PC-9 (cell line): ENCODE measurements at places on chromosomes 3 and 15. TPM values are rescaled to one million over a fixed set of nuclear protein-coding genes. Genes with fewer than 3 reads are reported as not detected.
A peak's percentile ranks its signal among the peaks of the same experiment; 100 is the strongest.

GRCh38 chr3:196517919-196518318 is 2.8 kb upstream of the SMCO1 start:
- no peaks in the 10 kb centered on the region for H3K27me3 ChIP-seq
- H3K4me3 ChIP-seq = no peak overlapping the region
- peaks cover 8% of the 10 kb centered on the region for H3K4me1 ChIP-seq

HIGD2B gene
- total RNA-seq = 0.35 TPM in 1 of 2 replicates, not detected in the other

DNA sequence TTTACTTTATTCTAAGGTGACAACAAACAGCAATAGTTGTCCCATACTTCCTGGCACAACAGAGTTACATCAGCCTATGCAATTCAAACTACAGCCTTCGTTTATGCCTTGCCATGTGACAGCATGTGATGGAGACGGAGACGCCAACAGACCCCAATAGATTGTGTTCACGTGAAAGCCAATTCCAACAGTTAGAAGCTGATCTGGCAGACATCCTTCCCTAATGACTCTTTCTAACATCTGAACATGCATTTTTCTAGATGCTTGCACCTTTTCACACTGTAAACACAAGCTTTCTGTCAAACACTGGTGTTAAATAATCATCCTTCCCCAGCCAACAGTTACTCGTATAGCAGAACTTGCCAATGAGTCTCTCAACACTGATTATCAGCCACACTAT is 694.4 kb upstream of the ALCAM start:
- no peaks in the 10 kb centered on the region for H3K27me3 ChIP-seq
- H3K4me3 ChIP-seq = no peak overlapping the region
- no peak overlapping the region for H3K27ac ChIP-seq
- H3K36me3 ChIP-seq = no peaks in the 10 kb centered on the region
- no peaks in the 10 kb centered on the region for H3K4me1 ChIP-seq

SH2D7 gene
- not detected in 2 replicates for total RNA-seq

MAP3K13 gene
- 42.2 and 65.5 TPM in 2 replicates for total RNA-seq

ACTC1 gene
- not detected in 2 replicates for total RNA-seq

C3orf85 gene
- total RNA-seq = not detected in 2 replicates

PLA2G4D gene
- 0.90 and 1.4 TPM in 2 replicates for total RNA-seq

DNA sequence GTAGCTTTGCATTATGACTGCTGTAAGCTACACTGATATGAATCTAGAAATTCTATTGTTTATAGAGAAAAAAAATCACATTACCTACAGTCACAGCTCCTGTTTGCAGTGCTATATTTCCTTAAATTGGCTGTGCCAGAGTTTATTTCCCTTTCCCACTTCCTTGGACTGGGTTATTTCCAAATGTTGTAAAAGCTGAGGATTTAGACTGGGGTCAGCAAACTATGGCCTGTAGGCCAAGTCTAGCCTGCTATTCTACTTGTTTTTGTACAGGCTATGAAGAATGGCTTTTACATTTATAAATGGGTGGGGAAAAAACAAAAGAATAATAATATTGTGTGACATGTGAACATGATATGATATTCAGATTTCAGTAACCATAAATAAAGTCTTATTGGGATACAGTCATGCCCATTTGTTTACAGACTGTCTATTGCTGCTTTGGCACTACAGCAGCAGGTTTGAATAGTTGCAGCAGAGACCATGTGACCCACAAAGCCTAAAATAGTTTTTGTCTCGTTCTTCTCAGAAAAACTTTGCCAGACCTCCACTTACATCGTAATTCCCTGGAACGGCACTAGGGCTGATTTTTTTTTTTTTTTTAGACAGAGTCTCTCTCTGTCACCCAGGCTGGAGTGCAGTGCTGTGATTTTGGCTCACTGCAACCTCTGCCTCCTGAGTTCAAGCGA is 7.8 kb downstream of the GLDN start:
- no peak for DNase-seq
- no peak overlapping the region for H3K27ac ChIP-seq
- no peaks in the 10 kb centered on the region for H3K4me1 ChIP-seq
- H3K27me3 ChIP-seq = no peaks in the 10 kb centered on the region
- no peaks in the 10 kb centered on the region for H3K36me3 ChIP-seq
- no peak overlapping the region for H3K4me3 ChIP-seq

GRCh38 chr3:159616234-159616825 is 372.3 kb upstream of the IL12A start:
- peaks cover 16% of the 10 kb centered on the region for H3K4me1 ChIP-seq
- H3K36me3 ChIP-seq = no peaks in the 10 kb centered on the region
- H3K4me3 ChIP-seq = no peak overlapping the region

CLDN11 gene
- total RNA-seq = 1.4 and 1.9 TPM in 2 replicates

DNA sequence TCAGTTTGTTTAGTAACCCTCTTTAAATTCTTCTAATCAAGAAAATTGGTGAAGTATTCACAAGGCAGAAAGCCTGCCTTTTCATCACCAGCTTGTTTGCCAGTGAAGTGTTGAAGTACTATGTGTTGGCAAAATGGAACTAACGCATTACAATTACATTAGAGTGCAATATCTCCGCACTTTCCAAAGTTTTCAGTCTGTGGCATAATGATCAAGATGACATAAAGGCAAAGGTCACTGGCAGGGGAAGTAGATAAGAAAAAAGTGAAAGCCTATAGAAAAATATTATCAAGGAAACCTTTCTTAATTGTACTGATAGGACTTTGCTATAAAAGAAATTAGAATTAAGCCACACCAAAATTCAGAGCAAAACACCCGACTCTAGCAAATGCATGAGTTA is 25.0 kb upstream of the TM4SF1 start:
- H3K4me3 ChIP-seq = no peak overlapping the region
- H3K4me1 ChIP-seq = peaks cover 41% of the 10 kb centered on the region
- no peak for DNase-seq
- H3K27me3 ChIP-seq = no peaks in the 10 kb centered on the region

DNA sequence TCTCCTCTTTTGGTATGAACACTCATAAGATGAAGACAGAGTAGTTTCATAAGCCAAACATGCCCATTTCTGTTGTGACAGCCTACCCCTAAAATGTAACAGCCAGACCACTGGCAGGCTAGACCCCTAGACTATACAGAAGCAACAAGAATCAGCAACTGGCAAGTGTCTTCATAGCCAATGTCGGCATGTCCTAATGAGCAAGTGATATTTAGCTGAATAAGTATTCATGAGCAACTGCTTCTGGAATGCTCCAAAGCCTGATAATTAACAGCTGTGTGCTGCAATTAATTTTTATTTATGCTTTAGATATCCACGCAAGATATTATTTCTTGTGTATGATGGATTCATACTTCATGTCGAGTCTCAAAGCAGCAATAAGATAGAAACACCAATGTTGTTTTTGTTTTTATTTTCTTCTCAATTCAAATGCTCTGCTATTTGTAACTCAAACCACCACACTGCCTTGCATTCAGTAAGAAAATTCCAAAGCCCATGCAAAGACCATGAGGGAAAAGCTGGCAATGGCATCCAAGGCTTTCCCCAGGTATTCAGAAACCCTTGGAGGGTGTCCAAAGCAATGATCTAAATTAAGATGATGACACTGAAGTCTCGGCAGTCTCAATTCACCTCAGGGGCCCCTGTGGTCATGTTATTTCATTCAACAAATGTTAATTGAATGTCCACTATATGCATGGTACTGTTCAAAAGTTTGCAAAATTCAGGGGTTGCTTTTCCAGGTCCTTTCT is 167.7 kb upstream of the NECTIN3 start:
- H3K4me1 ChIP-seq = no peaks in the 10 kb centered on the region
- no peaks in the 10 kb centered on the region for H3K36me3 ChIP-seq
- H3K27ac ChIP-seq = no peak overlapping the region

DNA sequence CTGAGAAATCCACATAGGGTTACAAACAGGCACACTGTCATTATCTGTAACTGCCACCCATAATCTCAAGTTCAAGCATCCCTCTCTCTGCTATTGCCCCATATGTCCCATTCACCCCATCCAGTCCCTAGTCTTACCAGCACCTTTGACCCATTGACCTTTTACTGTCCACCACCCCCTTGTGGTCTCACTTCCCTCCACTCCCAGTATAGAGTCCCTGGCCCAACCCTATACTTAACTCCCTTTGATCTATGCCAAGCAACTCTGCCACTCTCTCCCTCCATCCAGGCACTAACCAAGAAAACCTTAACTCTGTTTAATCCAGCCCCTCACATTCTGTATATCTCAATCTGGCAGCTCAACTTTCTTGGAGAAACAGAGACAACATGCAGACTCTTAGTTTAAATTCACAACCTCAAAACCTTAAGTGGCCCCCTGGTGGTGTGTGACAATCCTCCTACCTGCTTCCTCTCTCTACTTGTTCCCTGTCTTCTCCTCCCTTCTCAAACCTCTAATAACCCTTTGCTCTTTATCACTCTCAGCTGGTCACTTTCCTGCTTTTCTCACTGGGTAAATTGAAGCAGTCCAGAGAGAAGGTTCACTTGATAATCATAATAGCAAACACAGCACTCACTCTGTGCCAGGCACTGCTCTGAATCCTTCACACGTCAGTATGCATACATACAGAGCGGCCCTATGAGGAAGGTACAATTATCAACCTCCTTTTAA is 162.7 kb downstream of the STT3B start:
- no peaks in the 10 kb centered on the region for H3K4me1 ChIP-seq
- no peaks in the 10 kb centered on the region for H3K27me3 ChIP-seq

PLS1 gene
- total RNA-seq = 50.4 and 53.8 TPM in 2 replicates

DNA sequence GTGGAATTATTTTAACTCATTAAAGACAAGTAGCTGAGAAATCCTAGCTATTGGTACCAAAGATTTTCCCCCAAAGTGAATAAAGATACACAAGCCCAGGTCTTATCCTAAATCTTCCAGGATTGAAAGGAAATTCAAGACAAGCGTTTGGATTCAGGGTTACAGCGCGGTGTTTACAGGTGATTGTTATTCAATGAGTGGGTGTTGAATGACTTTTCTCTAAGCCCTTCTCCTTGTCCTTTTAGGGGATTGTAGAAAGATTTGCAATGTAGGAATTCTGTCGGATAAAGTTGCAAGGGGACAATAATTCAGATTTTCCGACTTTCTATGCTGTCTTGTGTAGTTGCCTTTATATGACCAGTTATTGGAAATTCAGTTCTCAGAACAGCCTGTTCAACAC is 57.2 kb downstream of the USP13 start:
- no peaks in the 10 kb centered on the region for H3K27me3 ChIP-seq
- H3K4me1 ChIP-seq = no peaks in the 10 kb centered on the region
- H3K36me3 ChIP-seq = no peaks in the 10 kb centered on the region; the same call in 1 of the 2 replicates
- H3K27ac ChIP-seq = no peak overlapping the region
- no peak overlapping the region for H3K4me3 ChIP-seq
- no peak for DNase-seq

- no peak overlapping the region for H3K27ac ChIP-seq
- H3K36me3 ChIP-seq = no peaks in the 10 kb centered on the region
- DNase-seq = no peak
- H3K27me3 ChIP-seq = no peaks in the 10 kb centered on the region
Measured at GRCh38 chr3:33173103-33173502, 45.5 kb downstream of the SUSD5 start.

PLSCR5 gene
- not detected in 2 replicates for total RNA-seq

MST1 gene
- total RNA-seq = 10.4 and 16.8 TPM in 2 replicates

TLR9 gene
- total RNA-seq = 0.30 and 0.44 TPM in 2 replicates

GRCh38 chr3:30277494-30277893 is 328.9 kb upstream of the TGFBR2 start:
- H3K4me1 ChIP-seq = no peaks in the 10 kb centered on the region
- no peak overlapping the region for H3K4me3 ChIP-seq
- H3K36me3 ChIP-seq = no peaks in the 10 kb centered on the region

GRCh38 chr3:32062950-32063582 is 43.4 kb upstream of the GPD1L start:
- no peak for DNase-seq
- H3K27me3 ChIP-seq = no peaks in the 10 kb centered on the region
- no peak overlapping the region for H3K27ac ChIP-seq

GRCh38 chr3:100865442-100865841 is 127.8 kb downstream of the ABI3BP start:
- H3K4me3 ChIP-seq = no peak overlapping the region
- H3K27me3 ChIP-seq = no peaks in the 10 kb centered on the region
- DNase-seq = peak; percentile 51
- no peaks in the 10 kb centered on the region for H3K36me3 ChIP-seq
